ENCODE measurements at places on chromosomes 1 and 21. TPM values are rescaled to one million over a fixed set of nuclear protein-coding genes. Genes with fewer than 3 reads are reported as not detected.

DNA sequence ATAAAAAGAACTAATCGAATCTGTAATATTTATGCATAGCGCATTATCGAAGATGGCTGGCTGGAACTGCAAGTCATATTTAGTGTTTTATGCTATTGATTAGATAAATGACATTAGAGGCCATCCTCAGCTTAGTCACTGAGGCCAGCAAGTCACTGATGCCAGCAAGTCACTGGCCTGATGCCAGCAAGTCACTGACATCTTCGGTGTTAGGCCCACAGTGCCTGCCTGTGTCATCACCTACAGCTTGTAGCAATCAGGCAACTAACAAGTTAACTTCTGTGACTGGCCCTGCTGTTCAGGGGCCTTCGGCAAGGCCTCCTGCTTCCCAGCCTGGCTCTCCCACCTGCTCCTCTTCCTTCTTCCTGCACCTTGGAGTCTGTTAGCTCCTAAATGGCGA lies 65.6 kb upstream of the SCCPDH start:
- H3K27me3 ChIP-seq = no peaks in the 10 kb centered on the region
- H3K4me1 ChIP-seq = no peaks in the 10 kb centered on the region
- no peak overlapping the region for H3K4me3 ChIP-seq
- no peak overlapping the region for H3K27ac ChIP-seq

- no peaks in the 10 kb centered on the region for H3K4me1 ChIP-seq
- H3K36me3 ChIP-seq = no peaks in the 10 kb centered on the region
- H3K27ac ChIP-seq = no peak overlapping the region
- no peaks in the 10 kb centered on the region for H3K27me3 ChIP-seq
Measured at GRCh38 chr1:67031121-67031858, 22.7 kb downstream of the SLC35D1 start.

GRCh38 chr21:36166705-36167104 lies 10.1 kb downstream of the DOP1B start:
- no peaks in the 10 kb centered on the region for H3K36me3 ChIP-seq
- H3K27ac ChIP-seq = no peak overlapping the region
- no peak for DNase-seq

DNA sequence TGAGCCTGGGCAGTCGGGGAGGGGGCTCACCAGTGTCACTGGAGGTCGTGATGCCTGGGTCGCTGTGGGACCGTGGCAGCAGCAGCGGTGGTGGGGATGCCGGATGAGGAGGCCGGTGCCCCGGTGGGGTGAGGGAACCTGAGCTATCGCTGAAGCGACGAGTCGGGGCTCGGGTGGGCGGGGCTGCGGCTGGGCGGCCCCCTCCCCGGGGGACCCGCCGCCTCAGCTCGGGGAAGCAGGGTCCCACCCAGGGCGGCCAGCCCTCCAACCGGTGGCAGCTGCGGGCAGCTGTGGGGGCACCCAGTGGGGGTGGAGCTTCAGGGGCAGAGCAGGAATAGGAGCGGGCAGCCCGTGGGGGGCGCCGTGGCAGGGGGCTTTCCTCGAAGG lies 5.0 kb downstream of the ENTREP3 start:
- DNase-seq = no peak
- peaks cover 15% of the 10 kb centered on the region for H3K4me1 ChIP-seq
- H3K27ac ChIP-seq = no peak overlapping the region

The MTARC2 gene
- total RNA-seq = 9.1 TPM

The EFNA3 gene
- total RNA-seq = 1.7 TPM

The ARTN gene
- total RNA-seq = 0.39 TPM

DNA sequence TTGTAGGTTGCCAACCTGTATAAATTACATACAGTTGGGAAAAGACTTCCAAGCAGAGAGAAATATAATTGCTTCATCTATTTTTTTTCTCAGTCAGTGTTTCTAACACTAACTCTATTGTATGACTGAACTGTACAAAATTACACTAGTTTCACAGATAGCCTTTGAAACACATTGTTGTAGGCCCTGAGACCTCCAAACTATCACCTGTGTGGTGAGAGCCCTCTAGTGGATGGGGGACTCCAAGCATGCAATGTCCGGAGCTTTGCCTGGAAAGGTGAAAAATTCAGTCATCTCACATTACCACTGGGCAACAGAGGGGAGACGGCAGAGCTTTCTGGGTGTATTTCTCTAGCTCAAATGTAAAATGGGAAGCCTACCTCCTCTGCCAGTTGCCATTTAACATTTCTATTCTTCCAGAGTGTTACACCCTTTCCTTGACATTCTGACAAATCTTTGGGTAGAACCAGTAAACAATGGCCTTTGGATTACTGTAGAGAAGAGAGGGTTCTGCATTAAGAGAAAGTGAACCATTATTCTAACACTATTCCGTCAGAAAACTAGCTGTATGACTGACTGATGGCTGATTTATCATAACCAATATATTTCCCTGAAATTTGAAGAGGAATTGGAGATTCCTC lies 212.2 kb downstream of the LYPLAL1 start:
- no peak overlapping the region for H3K4me3 ChIP-seq
- H3K27ac ChIP-seq = no peak overlapping the region
- H3K36me3 ChIP-seq = no peaks in the 10 kb centered on the region
- H3K27me3 ChIP-seq = no peaks in the 10 kb centered on the region
- peaks cover 16% of the 10 kb centered on the region for H3K4me1 ChIP-seq
- DNase-seq = peak; percentile 84

GRCh38 chr1:161986328-161986727 lies 37.3 kb downstream of the OLFML2B start:
- H3K36me3 ChIP-seq = no peaks in the 10 kb centered on the region
- H3K4me3 ChIP-seq = no peak overlapping the region
- no peak overlapping the region for H3K27ac ChIP-seq

Measured in Calu3 (cell line).